Right renal cortex interstitium (tissue), 3 donors: ENCODE measurements at places on chromosomes 12 and 14.

DNA sequence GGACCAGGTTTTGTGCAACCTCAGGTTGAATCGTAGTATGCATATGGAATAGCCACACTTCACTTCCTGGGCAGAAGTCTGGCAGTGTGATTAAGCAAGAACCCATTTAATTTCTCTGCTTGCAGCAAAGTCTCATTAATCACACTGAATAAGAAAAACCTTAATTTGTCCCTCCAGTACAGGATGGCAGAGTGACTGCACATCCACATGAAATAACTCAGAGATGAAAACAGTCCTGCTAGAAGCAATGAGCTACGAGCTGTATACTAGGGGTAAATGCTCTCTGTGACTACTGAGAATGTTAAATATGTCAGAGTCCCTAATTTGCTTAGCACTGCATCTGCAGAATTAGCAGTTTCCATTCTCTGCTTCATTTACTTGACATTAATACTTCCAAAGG lies 88.9 kb downstream of the ACSS3 start:
- DNase-seq = no peak

GRCh38 chr14:81427348-81428058 lies 27.4 kb upstream of the STON2 start:
- no peak for DNase-seq

GRCh38 chr12:109289004-109289403 lies 20.1 kb downstream of the FOXN4 start:
- no peak for DNase-seq

DNA sequence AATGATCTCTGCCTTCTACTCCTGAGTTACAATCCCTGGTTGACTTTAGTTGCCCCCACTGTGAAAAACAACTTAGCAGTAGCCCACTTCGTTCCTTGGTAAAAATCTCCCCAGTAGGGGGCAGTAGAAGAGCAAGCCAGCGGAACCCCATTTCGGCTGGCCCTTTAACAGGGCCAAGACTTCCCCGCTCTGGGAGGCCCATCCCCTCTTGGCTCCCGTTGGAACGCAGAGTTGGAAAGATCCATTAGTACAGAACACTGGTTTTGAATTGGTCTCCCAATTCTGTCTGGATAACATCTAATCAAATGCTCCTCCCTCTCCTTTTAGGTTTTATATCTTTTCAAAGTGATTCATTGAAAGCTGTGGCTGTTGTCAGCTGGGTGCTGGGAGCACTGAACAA lies 1133.3 kb downstream of the BCL11B start:
- DNase-seq = peak; percentile 12

DNA sequence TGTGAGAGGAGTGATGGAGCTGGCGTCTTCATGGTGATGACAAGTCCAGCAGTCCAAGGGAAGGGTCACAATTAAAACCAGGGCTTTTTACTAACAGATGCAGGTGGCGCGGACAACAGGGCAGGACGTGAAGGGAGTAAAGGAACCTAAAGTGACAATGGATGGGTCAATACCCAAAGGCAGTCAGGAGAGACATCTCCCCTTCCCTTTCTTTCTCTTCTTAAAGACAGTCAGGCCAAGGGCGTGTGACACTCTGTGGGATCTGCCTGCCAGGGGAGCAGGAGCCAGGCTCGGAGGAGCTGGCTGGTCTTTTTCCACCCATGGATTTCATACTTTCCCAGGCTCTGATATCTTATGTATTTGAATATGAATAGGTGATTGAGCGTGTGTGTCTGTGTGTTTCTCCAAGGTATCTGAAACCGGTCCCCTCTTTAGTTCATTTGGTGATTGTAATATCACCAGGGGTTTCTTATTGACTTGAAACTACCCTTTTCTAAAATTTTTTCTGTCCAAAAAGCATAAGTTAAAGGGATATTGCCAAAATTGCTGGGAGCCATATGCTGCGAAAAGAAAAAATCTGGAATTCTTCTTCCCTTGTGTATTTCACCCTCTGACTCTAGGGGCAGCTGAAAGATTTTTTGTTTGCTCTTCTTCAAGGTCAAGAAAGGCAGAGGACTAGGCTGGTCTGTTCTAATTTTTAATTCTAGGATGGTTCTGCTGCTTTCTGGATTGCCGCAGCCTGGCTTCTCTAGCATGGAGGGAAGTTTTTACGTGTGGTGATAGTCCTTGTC lies 61.8 kb downstream of the FBXL14 start:
- no peak for DNase-seq

GRCh38 chr12:107134558-107134957 lies 41.2 kb upstream of the CRY1 start:
- no peak for DNase-seq

GRCh38 chr12:3536096-3536875 lies 45.3 kb downstream of the PRMT8 start:
- DNase-seq = no peak

DNA sequence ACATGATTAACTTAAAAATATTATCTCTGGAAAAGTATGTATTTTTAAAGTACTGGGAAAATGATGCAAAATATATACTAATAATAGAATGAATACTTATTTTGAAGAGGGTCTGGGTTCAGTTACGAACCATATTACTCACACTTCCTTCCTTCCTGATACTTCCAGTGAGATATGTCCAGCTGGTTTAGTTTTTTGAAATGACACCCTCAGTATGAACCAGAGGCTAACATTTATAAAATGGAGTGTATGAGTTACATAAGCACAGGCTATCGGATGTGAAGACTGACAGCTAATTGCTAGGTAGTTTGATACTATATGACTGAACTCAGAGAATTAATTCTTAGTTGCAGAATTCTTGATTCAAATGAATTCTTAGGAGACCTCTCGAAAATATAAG lies 122.9 kb downstream of the OTOGL start:
- DNase-seq = no peak

- DNase-seq = no peak
These were observed 65.4 kb upstream of the DDX11 start for GRCh38 chr12:31008241-31008761.

- no peak for DNase-seq
These were observed 69.4 kb upstream of the ACTN1 start for GRCh38 chr14:69048456-69048855.

DNA sequence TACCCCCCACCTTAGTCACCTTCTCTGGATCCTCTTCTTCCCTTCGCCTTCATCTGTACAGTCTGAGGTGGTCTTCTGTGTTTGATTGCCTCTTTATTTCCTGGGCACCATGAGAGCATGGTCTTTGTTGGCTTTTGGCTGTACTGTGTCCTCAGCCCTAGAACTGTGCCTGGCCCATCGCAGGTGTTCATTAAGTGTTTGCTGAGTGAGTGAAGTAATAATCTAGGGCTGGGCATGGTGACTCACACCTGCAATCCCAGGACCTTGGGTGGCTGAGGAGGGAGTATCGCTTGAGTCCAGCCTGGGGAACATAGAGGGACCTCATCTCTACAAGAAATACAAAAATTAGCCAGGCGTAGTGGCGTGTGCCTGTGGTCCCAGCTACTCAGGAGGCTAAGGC lies 13.9 kb downstream of the ALDH2 start:
- DNase-seq = no peak

DNA sequence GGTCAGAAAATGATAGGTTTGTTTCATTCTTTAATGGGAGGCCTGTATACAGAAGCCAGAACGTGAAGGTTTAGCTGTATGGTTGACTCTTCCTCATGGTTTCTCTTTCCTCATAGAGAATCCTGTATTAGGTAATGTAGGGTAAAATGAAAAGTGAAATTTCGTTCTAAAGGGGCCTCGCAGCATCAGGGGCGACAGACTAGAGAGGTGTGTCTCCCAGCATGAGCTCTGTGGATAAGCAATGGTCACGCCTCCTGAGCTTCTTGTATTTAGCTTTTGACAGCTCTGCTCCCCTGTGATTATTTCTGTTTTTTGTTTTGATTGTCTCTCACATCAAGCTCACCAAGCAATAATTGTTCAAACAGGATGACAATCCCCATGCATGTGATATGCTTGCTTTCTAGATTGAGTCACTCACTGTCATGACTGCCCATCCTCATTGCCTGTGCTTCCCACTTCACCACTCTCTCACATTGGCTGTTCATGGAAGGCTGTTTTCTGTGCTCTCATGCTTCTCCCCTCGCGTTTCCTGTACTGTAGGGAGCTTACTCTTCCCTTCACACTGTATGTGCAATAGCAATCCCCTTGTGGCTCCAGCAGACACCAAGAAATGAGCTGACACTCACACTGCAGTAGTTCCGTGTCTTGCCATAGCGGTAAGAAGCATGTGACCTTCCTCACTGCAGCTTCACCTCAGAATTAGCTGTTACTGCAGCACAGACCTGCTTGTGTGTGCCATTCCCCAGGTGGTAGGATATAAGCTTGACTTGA lies 44.0 kb downstream of the RAD52 start:
- DNase-seq = no peak

DNA sequence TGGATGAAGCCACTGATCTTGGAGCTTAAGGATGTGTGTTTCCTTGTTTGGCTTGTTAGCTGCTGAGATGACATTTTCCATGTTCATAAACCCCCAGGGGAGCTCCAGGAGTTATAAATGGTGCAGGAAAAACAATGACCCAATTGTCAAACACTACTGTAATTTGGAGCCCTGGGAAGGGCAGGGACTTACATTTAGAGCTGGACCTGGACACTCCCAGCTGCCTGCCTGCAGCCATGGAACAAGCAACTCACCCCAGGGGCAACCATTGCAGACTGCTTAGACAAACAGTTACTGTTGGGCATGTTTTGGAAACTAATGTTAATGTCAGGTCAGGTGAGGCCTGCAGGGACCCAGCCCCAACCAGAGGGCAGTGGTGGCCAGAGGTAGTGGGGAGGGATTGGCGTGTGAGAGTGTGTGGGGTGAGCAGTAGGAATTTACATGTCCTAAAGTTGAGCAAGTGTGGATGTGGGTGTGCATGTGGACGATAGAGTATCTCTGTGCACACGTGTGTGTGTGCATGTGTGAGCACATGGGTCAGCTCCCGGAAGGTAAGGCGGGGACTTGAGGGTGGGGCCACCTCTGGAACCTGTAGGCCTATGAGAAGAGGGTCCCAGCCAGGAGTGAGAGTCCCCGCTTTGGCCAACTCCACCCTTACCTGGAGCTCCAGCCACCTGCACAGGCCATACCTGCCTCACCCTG lies 86.4 kb upstream of the NOS1 start:
- DNase-seq = no peak

- DNase-seq = no peak
These were observed 132.4 kb upstream of the PZP start for GRCh38 chr12:9340422-9341259.

GRCh38 chr12:39610436-39611025 lies 9.1 kb downstream of the ABCD2 start:
- no peak for DNase-seq

GRCh38 chr12:23415180-23415579 lies 534.3 kb downstream of the SOX5 start:
- DNase-seq = no peak

- no peak for DNase-seq
These were observed 8.5 kb downstream of the NFE2 start for GRCh38 chr12:54292083-54292930.

- DNase-seq = no peak
These were observed 143.4 kb downstream of the KCNK10 start for GRCh38 chr14:88179716-88180115.

DNA sequence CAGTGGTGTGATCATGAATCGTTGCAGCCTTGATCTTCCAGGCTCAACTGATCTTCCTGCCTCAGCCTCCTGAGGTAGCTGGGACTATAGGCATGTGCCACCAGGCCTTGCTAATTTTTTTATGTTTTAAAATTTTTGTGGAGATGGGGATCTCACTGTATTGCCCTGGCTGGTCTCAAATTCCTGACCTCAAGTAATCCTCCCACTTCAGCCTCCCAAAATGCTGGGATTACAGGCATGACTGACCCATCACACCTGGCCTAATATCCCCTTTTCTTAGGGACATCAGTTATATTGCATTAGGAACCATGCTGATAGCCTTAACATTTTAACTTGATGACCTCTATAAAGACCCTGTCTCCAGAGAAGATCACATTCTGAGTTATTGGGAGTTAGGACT lies 42.8 kb downstream of the RASSF3 start:
- DNase-seq = no peak

DNA sequence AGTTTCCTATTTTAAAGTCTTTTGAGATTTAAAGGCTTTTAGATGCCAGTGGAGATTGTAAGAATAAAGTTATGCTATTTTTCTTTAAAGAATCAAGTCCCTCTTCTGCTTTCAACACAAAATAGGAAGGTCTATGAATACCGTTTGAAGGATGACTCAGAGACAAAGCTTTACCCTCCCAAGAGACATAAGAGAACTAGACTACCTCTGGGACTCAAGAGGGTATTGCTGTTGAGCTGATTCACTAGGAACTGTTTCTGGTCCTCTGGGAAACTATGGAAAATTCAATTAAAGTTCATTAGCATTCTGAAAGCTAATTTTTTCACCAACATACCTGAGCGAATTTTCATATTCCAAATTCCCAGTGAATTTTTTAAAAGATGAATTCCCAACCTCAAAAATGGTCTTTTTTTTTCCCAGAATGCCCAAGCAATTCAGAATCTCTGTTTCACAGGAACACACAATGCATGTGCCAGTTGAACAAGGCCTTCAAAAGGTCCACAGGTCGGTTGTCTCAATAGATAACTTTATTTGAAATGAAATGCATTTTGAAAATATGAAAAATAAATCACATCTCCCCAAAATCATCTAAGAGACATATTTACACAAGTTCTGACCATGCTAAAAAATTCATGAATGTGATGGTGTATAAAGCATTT lies 6.5 kb downstream of the PHLDA1 start:
- no peak for DNase-seq

GRCh38 chr14:85934123-85934885 lies 404.4 kb downstream of the FLRT2 start:
- no peak for DNase-seq

DNA sequence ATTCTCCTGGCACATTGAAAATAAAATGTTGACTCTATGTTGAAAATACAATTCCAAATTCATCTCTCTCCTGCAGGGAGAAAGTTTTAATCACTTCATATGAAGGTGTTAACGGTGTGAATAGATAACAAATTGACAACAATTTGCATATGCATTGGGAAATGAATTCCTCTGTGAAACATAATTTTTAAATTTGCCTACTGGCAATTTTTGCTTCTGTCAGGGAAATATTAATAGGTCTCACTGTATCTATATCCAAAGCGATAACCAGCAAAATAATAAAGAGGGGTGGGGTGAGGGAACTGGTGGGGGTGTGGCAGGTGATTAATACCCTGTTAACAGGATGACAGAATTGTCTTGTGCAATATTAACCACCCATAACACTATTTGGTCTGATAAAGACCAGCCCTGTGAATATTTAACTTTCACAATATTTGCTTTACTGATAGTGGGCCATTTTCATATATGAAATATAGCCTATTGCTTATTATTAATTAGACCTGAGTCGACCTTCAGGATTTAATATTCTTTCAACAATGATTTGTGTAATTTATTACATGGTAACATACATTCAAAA lies 239.0 kb upstream of the SSTR1 start:
- DNase-seq = no peak

DNA sequence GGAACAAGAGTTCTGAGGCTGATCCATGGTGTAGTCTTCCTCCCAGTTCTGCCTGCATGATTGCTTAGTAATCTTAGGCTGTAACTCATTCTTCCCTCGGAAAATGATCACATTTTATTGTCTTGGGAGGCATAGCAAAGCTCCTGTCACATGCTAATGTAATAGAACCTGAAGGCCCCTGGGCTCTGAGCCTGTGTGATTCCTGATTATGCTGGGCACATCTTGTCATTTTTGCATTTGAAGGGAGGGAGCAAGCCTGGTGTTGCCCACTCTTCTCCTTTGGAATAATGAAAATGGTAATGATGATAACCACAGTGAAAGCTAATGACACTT lies 215.4 kb downstream of the MSRB3 start:
- DNase-seq = no peak

- no peak for DNase-seq
These were observed 1.4 kb upstream of the JAG2 start for GRCh38 chr14:105169776-105170655.
